ENCODE measurements at places on chromosomes 7 and 10.
A peak's percentile ranks its signal among the peaks of the same experiment; 100 is the strongest.

DNA sequence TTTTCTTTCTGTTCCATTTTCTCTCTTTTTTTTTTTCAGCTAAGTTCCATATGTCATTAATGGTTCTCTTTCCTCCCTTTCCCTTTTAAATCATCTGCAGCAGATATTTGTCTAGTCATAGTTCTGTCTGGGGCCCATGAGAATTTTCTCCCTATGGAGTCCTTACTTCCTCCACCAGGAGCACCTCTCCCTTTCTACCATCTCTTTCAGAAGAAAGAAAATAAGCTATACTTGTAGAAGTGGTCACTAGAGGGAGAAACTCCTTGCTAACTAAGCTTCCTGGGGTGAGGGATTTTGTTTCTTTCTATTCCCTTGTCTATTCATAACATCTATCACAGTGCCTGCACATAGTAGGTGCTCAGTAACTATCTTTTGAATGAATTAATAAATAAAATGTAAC is 230.2 kb upstream of the HPS1 start:
- no peak for DNase-seq

DNA sequence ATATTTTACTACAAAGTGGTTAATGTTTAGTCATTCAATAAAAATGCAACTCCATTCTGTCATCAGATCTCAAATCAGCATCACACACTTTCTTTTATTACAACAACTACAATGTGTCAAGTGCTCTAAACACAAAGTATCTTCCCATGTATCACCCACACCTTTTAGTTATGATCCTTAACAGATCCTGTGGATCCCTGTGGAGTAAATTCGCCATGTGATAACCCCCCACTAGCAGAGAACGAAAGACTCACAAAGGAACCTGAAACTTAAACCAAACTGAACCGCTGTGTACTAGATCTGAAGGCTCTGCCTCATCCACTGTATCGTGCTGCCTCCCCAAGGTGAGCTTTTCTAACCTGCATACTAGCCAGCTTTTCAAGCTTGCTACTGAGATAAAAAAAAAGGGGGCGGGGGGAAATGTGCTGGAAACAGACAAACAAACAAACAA is 1.7 kb downstream of the DPY19L1 start:
- peak; percentile 60 for DNase-seq

DNA sequence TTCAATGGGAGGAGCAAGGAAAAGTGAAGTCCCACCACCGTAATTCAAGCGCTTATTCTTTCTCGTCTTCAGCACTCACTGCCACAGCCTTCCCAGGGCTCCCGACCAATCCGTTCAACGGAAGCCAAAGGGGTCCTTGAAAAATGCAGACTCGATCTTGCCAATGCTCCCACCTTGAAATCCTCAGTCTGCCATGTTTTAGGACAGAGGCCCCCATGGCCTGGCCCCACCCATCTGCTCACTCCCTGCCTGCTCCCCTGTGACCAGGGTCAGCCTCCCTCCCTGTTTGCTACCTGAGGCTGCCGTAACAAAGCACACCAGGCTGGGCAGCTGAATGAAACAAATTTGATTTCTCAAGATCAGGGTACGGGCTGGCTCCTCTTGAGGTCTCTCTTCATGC is 3.0 kb upstream of the DNAAF5 start:
- DNase-seq = no peak

GRCh38 chr7:96786261-96786997 is 76.8 kb upstream of the SEM1 start:
- DNase-seq = no peak

- peak; percentile 80 for DNase-seq
These were observed 188.5 kb downstream of the ZMYND11 start for GRCh38 chr10:323651-324293.

DNA sequence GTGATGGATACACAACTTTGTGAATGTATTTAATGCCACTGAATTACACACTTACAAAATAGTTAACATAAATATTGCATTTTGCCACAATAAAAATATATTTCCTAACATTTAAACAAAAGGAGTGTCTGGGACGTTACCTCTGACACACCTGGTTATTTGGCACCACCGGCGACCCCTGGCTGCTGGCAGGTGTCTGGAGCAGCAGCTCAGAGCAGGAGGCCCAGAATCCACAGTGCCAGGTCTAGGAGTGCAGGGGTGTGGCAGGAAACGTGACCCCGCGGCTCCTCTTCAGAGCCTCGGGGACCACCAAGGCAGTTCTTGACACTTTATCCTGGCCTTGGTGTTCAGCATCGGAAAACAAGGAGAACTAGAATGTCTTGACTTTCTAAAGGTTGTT is 46.3 kb downstream of the MGMT start:
- DNase-seq = no peak

DNA sequence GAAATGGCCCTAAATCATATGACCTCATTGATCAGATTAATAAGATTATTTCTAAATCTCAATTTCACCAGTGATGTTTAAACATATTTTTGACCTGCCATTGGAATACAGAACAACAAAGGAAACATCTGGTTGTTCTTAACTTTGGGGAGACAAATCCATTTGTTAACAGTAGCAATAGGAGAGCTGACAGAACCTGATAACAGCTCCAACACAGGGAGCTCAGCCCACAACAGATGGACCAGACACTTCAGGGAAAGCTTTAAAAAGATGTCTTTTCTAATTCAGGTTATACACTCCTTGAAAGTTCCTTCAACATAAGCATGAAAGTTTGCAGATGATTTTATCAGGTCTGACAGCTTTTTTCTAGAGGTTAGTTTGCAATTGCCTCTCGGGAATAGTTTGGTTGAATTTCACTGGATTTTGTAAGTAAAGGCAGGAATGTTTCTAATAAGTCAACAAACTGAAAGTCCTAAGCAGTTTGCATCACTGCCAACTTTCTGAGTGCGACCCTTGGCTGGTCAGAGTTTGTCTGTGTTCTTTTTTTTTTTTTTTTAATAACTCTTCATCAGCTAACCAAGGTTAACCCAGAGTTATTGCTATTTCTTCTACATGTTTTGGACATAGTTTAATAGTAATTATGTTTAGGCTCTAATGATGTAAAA is 6.5 kb upstream of the MET start:
- no peak for DNase-seq

GRCh38 chr7:155698633-155699032 is 54.2 kb downstream of the RBM33 start:
- no peak for DNase-seq

GRCh38 chr7:147911201-147911601 is 679.4 kb upstream of the C7orf33 start:
- DNase-seq = no peak

- DNase-seq = no peak
These were observed 28.1 kb downstream of the KCNH2 start for GRCh38 chr7:150949971-150950491.

GRCh38 chr7:80921130-80921529 is 2.3 kb upstream of the SEMA3C start:
- DNase-seq = peak; percentile 93

- DNase-seq = no peak
These were observed 18.0 kb upstream of the PPP2R2D start for GRCh38 chr10:131882590-131883451.
